HS-27A (cell line): ENCODE measurements at places on chromosomes 7 and 10.

DNA sequence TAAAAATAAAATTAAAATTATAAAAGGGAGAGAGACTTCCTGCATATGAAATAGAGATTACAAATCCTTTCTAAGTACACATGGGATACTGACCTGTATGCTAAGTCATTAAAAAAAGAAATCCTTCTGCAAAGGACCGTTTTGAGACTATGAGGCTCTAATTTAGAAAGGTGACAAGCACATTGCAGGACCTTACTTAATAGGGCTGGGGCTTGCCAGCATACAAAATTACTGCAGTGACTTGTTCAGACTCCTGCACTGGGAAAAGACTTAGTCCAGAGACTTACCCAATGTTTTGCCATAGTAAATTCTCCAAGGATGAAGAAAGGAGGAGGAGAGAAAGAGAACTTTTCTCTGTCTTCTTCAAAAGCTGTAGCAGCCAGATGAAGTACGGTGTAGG, 193.6 kb downstream of the KCNMA1 start:
- no peak for DNase-seq

DNA sequence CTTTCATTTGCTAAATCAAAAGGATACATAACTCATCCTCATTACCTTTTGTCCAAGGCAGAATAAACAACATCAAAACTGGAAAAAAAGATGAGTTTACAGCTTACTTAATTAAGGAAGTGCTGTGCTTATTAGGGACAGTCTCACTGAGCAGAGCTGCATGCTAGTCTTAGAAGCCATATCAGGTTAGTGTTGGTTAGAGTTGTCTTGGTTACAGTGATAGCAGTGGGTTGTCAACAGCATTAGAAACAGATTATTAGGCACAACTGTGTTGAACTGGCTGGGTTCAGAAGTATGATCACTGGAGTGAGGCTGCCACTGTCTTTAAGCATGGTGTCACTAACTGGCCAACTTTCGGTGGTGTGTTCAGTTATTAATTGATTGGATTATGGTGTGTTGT, 503.9 kb upstream of the IGFBP3 start:
- no peak for DNase-seq

DNA sequence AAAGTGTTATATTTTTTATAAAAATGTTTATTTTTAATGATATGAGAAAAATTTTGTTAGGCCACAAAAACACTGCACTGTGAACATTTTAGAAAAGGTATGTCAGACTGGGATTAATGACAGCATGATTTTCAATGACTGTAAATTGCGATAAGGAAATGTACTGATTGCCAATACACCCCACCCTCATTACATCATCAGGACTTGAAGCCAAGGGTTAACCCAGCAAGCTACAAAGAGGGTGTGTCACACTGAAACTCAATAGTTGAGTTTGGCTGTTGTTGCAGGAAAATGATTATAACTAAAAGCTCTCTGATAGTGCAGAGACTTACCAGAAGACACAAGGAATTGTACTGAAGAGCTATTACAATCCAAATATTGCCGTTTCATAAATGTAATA, 64.8 kb upstream of the CAPZA2 start:
- DNase-seq: no peak

DNA sequence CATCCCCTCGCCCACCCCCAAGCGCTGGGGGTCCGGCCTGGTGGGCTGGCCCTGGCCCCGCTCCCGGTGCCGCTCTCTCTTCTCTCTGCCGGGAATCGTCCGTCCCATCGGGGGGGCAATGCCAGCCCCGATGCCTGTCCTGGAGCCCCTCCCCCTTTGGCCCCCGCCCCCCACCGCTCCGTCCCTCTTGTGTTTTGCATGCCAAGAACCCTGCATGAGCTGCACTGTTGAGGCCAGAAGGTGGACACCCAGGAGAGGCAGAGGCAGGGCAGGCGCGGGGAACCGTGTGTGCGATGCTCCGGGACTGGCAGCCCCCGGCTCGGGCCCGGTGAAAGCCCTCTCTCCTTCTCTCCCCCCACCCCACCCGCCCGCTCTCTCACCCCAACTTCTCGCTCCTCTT, 22.1 kb upstream of the HSPB1 start:
- DNase-seq: no peak

DNA sequence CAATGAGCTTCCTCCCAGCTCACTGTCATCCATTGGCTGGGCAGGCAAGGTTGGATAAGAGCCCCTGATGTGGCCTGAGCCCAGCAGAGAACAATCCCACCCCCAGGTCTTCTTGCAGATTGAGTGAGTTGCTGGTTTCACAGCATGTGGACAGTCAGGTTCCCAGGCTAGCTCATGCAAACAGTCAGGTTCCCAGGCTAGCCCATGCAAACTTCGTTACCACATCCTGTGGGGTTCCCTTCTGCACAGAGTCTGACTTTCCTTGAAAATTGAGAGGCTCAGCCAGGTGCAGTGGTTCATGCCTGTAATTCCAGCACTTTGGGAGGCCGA, 67.1 kb downstream of the TMEM130 start:
- DNase-seq: no peak

DNA sequence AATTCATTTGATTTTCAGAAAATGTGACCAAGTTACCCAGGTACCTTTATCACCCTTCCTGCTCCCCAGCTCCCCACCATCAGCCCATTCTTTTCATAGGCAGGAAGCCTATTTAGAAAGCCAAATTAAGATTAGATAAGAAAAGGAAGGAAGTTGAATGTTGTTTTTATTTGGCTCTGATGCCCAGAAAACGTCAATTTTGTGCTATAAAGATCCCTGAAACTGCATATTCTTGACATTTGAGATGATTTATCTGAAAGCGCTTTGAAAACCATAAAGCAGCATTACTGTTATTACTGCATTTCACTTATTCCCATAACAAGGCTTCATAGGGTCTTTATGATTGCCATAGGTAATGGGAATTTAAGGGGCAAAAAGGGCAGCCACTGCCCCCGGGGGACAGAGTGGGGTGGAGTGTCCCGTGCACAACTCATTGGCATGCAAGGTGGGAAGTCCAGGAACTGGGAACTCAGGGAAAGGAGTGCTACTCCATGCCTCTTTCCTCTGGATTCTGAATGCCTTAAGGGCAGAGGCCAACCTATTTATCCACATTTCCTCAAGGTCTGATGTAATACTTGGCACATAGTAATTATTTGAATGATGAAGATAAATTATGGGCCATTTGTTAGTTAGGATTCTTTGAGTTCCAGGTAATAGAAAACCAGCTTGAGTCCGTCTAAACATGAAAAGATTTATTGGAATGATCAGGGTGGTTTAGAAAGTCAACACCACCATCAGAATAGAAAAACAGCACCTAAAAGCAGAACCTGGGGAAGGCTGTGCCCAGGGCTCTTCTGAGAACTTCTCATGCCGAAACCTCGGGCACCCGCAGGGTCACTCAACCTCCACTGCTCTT, 100.6 kb upstream of the ELMO1 start:
- DNase-seq: no peak

DNA sequence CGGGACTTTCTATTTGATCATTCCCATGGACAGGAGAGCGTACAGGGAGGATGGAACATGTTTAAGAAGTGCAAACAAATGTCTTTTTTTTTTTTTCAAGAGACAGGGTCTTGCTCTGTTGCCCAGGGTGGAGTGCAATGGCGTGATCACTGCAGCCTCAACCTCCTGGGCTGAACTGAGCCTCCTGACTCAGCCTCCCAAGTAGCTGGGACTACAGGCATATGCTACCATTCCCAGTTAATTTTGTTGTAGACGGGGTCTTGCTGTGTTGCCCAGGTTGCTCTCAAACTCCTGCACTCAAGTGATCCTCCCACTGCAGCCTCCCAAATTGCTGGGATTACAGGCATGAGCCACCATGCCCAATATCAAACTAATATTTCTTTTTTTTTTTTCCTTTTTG, 40.5 kb downstream of the SPDYE5 start:
- no peak for DNase-seq

DNA sequence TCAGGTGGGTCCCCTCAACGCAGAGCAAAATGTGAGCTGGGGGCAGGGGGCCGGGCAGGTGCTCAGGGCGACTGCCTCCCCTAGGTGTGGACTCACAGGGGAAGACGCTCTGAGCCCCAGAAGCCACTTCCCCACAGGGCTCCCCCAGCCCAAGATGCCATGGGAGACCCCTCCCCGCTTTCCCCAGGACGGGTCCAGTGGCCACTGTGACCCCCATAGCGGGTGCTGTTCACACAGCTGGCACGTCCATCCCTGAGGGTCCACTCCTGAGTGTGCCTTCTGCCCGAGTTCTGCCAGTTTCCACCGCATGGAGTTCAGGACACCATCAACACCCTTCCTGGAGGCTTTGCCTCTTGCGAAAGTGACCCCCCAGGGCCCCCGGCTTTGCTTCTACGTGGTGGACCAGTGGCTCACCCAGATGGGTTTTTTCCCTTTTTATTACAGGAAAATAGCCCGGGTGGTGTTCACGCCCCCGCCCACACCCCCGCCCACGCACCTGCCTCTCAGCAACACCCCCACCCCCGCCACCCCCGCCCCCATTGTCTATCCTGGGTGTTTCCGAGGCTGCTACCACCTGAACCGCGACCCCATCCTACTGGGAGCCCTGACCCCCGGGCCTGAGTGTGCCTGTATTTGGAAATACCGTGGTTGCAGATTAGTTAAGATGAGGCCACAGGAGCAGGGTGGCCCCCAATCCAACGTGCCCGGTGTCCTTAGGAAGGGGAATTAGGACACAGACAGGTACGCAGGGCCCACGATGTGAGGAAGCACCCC, 32.0 kb downstream of the ADAP1 start:
- no peak for DNase-seq

DNA sequence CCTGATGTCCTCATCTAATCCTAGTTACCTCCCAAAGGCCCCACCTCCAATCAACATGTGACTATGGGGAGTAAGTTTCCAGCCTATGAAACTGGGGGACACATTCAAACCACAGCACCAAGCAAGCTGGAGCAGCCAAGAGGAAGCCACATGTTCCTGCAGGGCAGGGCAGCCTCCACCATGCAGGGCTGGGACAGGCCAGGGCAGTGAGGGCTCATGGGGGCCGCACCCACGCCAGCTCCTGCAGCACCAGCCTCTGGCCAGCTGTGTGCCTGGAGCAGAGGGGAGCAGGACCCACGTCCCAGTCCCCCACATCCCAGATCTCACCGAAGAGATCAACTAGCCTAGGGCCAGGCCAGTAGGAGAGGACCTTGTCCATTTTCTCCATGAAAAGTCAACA, 85.9 kb upstream of the INSIG1 start:
- DNase-seq: no peak

DNA sequence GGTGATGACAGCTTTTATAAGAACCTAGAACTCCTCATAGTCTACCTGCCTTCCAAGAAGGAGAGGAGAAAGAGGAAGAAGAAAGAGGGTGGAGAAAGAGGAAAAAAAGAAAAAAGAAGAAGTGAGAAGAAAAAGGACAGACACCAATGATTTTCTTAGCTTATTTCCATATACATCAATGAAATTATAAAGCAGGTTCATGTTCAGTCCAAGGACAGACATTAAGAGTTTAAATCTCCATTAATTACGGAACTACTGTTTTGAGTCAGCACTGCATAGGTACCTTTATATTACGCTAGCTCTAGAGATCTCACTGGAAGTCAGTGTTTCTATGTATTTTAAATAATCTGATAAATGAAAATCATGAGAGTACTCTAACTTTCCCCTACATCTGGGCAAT, 309.0 kb upstream of the HGF start:
- no peak for DNase-seq

- no peak for DNase-seq
Observed at GRCh38 chr10:22410846-22411245, 65.5 kb downstream of the SPAG6 start.

- DNase-seq: no peak
Observed at GRCh38 chr10:33123680-33124079, 165.7 kb upstream of the ITGB1 start.

DNA sequence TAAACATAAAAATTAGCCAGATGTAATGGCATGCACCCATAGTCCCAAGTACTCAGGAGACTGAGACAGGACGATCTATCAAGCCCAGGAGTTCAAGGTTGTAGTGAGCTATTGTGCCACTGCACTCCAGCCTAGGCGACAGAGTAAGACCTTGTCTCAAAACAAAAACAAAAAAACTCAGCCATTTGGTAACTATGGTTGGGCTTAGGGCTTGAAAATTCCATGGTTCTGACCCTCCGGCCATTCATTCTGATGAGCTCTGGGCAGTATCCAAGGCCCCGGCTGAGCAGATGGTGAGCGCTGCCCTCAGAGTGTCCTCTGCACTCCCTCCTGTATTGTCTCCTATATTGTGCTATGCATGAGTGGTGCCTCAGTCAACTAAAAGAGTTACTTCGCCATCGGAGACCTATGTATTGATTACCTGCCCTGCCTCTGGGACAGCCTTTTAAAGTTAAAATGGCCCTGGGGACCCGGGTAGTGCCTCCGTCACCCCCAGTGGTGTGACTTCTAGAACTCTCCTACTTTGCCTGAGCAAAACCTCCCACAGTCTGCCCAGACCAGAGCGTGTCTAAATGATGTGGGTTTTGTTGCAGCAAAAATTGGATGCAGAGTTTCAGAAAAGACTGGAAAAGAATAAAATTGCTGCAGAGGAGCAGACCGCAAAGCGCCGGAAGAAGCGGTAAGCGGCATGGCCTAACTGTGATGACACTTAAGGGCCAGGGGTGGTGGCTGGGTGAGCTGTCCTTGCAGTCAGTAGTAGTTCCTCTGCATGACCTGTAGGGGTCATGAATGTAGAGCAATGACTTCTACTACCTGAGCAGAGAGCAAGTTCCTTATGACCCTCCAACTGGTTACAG, 8.1 kb downstream of the PRKRIP1 start:
- DNase-seq: no peak

DNA sequence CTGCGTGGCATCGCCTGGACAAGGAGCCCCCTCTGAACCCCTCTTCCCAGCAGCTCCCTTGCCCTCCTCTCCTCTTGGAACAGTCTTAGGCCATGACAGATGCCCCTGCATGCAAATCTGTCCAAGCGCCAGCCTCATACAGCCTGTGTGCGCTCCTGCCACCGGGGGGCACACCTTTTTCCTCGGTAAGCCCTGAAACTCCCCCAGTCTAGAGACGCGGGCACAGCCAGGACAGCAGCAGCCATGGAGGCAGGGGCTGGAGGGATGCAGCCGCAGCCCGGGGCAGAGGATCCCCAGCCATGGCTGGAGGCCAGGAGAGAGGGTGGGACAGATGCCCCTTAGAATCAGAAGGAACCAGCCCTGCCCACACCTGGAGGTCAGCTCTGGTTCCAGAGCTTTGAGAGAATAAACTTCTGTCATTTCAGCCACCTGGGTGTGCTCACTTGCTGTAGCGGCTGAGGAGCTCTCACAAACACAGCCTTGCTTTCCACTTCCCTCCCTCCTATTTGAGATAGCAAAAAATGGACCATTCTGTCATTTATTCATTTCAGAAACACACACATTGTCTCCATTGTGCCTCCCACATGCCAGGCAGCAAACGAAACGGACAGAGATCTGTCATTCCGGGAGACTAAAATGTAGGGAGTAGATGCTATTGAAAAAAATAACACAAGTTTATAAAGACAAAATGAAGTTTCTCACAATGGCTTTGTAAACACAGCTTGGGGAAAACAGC, 241.5 kb downstream of the WDR37 start:
- DNase-seq: no peak

GRCh38 chr7:31023877-31024276, 28.2 kb upstream of the ADCYAP1R1 start:
- no peak for DNase-seq

DNA sequence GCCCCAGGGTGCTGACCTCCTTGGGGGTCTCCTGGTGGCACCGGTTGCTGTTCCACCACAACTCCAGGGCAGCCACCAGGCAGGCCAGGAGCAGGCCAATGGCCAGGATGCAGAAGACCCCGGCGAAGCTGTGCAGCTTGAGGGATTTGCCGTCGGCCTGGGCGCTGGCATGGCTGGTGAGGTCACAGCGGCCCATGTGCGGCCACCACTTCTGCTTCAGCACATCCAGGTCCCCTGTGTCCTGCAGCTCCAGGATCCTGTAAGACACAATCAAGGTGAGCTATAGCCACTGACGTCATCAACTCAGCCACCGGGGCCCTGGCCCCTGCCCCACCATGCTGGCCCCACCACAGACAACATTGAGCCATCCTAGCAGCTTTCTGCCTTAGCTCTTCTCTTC, 753.2 kb downstream of the GRID1 start:
- DNase-seq: no peak
